Anterior cingulate cortex (tissue), 58 donors: ENCODE measurements at places on chromosomes 13 and 19.

DNA sequence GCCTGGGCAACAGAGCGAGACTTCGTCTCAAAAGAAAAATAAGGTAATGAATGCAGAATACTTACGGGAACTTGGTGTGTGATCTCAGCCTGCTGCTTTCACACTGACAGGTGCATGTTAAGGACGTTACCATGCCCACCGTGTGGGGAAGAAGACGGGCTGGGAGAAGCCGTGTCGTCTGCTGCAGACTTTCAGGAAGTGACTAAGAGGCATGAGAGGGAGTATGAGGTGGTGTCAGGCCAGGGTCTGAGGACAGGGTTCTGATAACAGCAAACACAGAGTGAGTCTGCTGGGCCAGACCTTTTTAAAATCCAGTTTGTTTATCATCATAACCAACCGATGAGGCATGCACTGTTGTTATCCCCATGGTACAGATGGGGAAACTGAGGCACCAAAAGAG is 13.6 kb upstream of the GALP start:
- no peak for DNase-seq

GRCh38 chr19:55189403-55189835 is 9.3 kb upstream of the SYT5 start:
- DNase-seq = no peak

GRCh38 chr13:101579281-101579802 is 126.9 kb downstream of the ITGBL1 start:
- DNase-seq = no peak

GRCh38 chr19:34124828-34125227 is 47.5 kb upstream of the LSM14A start:
- DNase-seq = no peak

DNA sequence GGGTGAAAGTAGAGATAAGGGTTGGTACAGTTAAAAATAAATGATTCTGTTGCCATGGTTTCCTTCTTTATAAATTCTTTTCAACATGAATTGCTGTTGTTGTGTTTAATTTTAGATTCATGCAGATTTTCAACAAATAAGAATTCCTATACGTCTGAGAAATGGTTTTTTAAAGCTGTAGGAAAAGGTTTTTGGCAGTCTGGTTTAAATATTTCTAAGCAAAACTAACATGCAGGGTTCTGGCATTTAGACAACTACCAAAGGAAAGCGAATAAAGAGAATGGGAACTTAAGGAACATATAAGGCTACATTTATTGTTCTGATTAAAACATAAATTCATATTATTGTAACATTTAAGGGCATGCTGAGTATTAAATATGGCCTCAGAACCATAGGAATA is 203.0 kb upstream of the MIR17HG start:
- no peak for DNase-seq

- DNase-seq = no peak
These were observed 42.3 kb upstream of the MEDAG start for GRCh38 chr13:30863796-30864195.

GRCh38 chr13:49240017-49240416 is 7.7 kb upstream of the CDADC1 start:
- no peak for DNase-seq

GRCh38 chr13:60074397-60074796 is 89.3 kb downstream of the DIAPH3 start:
- DNase-seq = no peak

DNA sequence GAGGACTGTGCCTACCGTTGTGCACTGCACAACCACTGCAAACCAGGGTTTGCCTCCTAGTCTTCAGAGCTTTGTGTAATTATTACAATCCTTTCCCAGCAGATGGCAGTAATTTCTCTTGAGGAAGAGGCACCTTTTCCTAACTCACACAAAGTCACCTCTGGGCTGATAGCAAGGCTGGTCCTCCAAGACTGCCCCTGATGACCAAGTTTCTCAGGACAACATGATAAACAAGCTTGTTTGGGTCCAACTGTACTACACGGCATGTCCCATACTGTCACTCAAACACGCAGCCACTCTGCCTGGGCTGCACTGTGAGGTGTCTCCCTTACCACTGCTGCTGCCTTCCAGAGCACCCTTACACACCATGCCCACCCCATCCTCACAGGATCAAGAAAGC is 39.3 kb downstream of the RFXAP start:
- DNase-seq = no peak

- no peak for DNase-seq
These were observed 12.2 kb upstream of the ATP8B3 start for GRCh38 chr19:1824252-1824622.

DNA sequence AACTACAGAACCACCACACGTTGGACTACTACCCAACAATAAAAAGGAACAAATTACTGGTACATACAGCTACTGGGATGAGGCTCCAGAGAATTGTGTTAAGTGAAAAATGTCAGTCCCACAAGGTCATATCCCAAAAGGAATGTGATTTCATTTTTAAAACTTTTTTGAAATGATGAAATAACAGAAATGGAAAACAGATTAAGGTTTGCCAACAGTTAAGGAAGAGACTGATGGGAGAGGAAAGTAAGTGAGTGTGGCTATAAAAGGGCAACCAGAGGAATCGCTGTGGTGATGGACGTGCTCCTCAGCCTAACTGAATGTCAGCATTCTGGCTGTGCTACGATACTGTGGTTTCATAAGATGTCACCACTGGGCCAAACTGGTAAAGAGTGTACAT is 512.8 kb downstream of the UQCRFS1 start:
- no peak for DNase-seq

DNA sequence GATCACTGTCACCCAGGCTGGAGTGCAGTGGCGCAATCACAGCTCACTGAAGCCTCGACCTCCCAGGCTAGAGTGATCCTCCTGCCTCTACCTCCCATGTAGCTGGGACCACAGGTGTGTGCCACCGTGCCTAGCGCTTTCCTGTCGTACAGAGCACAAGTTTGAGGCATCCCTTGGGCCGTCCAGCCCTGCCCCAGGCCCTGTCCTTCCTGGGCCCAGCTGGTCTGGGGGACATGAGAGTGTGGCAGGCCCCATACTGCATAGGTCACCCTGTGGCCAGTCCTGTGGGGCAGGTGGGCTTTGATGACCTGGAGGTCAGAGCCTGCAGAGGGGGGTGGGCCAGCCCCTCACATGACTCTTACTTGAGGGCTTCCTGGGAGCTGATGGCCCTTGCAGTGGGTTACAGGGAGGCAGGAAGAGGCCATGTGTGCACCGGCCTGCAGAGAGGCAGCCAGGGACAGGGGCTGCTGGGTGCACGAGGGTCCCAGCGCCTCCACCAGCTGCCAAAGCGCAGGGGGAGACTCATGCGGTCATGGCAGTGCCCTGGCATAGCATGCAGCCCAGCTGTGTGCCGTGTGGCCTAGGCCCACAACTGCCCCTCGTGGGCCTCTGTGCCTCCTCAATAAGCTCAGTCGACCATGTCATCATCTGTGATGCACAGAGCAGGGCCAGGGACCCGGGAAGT is 61.4 kb downstream of the KDM4B start:
- DNase-seq = no peak

DNA sequence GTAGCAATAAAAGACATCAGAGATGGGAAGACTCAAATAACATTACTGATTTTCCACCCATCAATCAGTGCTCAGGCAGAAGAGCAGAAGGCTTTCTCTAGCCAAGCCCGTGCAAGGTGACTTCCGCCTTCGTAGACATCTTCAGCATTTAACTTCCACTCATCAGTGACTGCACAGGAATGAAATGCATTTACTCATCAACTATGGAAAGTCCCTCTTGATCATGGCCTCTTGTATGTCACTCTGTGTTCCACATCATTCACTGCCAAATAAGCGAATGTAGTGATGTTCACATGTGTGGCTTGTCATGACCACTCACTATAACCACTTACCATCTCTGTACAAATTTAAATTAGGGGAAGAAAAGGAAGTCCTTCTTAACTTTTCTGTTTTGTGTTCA is 49.4 kb downstream of the SACS start:
- no peak for DNase-seq

GRCh38 chr19:18543814-18544475 is 572 bp upstream of the FKBP8 start:
- peak; percentile 13 for DNase-seq

GRCh38 chr13:21748166-21748565 is 77.3 kb downstream of the FGF9 start:
- DNase-seq = no peak

GRCh38 chr19:8240274-8241229 is 31.4 kb downstream of the CERS4 start:
- peak; percentile 6 for DNase-seq

DNA sequence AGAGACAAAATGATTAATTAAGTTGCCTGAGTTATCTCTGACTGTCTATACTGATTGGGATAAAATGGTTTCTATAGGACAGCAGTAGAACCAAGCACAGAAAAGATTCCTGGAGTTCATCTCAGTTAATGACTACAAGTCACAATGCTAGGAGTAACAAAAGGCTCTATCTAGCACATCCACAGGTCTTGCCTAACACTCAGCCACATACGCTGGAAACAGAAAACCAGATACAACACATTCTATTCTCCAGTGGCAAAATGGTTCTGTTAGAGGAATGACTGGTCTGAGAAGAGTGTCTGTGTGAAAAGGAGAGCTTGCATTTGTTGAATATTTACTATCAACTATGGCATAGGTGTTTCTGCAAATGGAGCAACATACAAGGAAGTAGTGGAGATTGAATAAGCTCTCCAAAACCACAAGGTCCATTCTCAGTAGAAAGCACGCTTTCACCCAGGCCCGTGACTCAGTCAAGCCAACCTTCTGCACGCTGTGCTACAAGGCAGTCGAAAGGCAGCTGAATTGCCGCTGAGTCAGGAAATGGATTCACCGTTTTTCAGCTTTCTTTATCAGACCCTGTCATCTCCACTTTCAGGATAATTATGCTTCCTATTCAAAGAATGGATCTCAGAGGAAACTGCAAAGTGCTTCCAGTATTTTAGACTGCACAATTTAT is 761.5 kb downstream of the EFNB2 start:
- DNase-seq = no peak

- DNase-seq = no peak
These were observed 214.2 kb downstream of the DNAJC15 start for GRCh38 chr13:43237616-43238015.

DNA sequence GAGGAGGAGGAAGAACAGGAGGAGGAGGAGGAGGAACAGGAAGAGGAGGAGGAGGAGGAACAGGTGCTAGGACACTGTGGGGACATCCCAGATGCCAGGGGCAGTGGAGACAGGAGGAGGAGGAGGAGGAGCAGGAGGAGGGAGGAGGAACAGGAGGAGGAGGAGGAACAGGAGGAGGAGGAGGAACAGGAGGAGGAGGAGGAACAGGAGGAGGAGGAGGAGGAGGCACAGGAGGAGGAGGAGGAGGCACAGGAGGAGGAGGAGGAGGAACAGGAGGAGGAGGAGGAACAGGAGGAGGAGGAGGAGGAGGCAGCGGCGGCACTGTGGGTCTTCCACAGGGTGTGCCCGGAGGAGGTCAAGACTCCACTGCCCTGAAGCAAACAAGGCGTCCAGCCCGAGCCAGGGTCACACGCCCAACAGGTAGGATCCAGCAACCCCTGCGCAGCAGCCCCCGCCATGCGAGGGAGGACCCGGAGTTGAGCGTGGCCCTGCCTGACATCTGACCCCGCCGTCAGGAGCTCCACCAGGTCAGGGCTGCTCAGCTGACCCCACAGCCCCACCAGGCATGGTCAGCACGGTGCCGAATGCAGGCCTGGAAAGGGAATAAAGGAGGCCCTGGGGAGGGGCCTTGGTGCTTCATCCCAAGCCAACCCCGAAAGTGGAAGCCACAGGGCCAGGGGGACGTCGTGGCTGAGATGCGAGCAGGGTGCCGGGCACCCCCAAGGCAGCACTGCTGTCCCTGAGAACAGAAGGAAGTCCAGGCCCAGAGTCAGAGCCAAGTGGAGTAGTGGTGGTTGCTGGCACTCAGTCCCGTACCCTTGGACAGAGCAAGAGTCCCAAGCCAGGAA is 9.2 kb downstream of the SBNO2 start:
- DNase-seq = no peak

DNA sequence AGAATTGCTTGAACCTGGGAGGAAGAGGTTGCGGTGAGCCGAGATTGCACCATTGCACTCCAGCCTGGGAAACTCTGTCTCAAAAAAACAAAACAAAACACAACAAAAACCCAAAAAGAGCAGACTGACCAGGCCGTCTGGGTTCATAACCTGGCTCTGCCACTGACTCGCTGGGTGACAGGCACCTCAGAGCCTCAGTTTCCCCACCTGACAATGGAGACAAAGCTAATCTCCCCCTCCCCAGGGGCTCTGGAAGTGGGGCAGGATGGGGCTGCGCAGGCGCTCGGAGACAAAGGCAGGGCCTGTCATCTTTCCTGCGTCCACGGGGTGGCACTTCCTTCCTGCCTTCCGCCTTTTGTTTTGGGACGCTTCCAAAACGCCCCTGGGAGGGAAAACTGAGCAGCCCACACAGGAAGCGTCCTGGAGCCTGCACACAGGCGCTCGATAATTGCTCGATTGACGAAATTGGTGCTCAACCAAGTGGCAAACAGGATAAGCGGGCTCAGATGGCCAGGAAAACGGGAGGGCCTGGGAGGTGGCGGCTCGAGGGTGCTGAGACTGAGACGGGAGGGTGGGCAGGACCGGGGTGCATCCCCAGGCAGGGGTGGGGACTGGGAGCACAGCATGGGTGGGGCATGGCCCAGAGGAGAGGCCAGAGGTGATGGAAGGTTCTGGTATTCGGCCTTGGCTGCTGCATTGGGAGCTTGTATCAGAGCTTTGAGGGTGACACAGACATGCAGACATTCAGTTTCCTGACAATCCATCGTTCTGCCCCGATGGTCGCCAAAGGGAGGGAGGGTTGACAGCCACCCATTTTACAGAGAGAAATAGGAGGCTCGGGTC is 17.8 kb downstream of the SPC24 start:
- DNase-seq = peak; percentile 53

GRCh38 chr13:23701636-23702035 is 131.4 kb downstream of the TNFRSF19 start:
- DNase-seq = no peak
